Stimulated activated CD4-positive, alpha-beta T cell treated with anti-CD3 and anti-CD28 coated beads, Interleukin-15, amount 100 ng/mL, for 1 hour (primary cell): ENCODE measurements at places on chromosomes 1 and 21.

GRCh38 chr1:82392513-82392912 lies 591.8 kb downstream of the ADGRL2 start:
- DNase-seq: no peak

GRCh38 chr1:21174654-21175323 lies 1.9 kb downstream of the EIF4G3 start:
- no peak for DNase-seq

DNA sequence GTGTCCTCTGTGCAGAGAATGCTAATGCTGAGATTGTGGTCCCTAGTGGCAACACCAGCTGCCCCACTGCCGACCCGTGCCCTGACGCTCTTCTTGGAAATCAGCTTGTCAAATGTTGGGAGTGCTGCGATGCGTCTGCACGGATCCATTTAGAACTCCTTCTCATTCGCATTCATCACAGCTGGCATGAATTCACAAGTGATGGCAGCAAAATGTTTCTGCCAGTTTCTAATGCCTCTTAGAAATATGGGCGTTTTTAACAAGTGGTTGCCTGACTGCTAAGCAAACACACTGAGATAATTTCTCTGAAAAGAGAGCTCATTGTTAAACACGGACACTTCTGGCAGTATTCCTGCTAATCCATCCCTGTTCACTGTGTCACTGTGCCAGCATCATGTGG lies 131.9 kb upstream of the KCNJ6 start:
- no peak for DNase-seq

DNA sequence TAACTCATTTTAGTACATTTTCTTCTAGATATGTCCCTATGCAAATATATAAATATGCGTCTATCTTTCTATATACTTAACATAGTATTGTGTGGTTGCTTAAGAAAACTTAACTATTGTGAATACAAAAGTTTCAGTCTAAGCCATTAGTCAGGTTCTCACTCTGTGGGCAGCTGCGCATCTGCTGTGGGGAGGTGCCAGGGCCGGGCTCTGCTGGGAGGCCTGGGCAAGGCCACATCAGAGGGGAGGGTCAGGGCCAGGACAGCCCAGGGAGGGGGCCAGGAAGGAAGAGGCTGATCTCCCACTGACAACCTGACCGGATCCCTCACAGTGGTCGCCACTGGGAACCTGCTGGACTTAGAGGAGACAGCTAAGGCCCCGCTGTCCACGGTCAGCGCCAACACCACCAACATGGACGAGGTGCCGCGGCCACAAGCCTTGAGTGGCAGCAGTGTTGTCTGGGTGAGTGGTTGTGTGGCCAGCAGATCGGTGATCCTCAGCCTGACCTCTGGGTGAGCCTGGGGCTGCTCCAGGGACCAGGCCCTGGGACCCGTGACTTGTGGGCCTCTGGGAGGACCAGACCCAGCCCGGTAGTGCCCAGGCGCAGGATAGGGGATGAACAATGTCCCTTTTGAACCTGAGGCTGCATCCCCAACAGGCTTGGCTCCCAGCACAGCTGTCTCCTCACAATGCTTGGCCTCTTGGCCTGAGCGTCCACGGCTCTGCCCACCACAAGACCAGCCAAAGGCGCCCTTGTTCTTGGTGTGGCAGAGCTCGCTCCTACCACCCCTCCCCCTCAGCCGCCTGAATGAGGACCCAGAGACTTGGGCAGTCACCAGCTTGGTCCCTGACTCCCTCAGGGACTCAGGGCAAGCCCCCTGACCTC lies 20.2 kb downstream of the LDLRAP1 start:
- DNase-seq: no peak

GRCh38 chr1:1376551-1377226 lies 1.7 kb upstream of the AURKAIP1 start:
- no peak for DNase-seq

DNA sequence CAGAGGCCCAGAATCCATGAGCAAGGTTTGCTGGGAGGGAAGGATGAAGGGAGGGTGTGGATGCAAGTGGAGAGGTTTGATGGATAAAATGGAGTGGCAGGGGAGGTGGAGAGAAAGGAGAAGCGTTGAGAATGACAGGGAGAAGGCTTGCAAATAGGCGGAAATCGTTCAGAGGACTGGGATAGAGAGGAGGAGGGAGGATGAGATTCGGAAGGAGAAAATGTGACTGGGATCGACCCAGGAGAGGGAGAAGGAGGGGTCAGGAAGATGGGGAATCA lies 376 bp downstream of the AVPR1B start:
- no peak for DNase-seq

- DNase-seq: no peak
Observed at GRCh38 chr1:110196917-110197765, 13.0 kb upstream of the KCNC4 start.
